ENCODE measurements at places on chromosomes 11 and 22. TPM values are rescaled to one million over a fixed set of nuclear protein-coding genes. Genes with fewer than 3 reads are reported as not detected.

GRCh38 chr11:102950622-102951081 lies 4.9 kb downstream of the MMP13 start:
- no peak for DNase-seq
- no peak overlapping the region for H3K4me3 ChIP-seq
- no peak overlapping the region for H3K27ac ChIP-seq
- H3K36me3 ChIP-seq: no peaks in the 10 kb centered on the region

- no peaks in the 10 kb centered on the region for H3K4me1 ChIP-seq
- DNase-seq: no peak
- no peaks in the 10 kb centered on the region for H3K36me3 ChIP-seq
Measured at GRCh38 chr11:73667891-73668290, 21.5 kb downstream of the PLEKHB1 start.

- H3K27ac ChIP-seq: no peak overlapping the region
- no peaks in the 10 kb centered on the region for H3K4me1 ChIP-seq
- no peak overlapping the region for H3K4me3 ChIP-seq
Measured at GRCh38 chr22:28269277-28269676, 350.2 kb upstream of the PITPNB start.

GRCh38 chr22:29115682-29116288 lies 43.0 kb downstream of the KREMEN1 start:
- H3K27ac ChIP-seq: no peak overlapping the region
- no peak overlapping the region for H3K4me3 ChIP-seq
- no peaks in the 10 kb centered on the region for H3K36me3 ChIP-seq
- H3K4me1 ChIP-seq: no peaks in the 10 kb centered on the region

DNA sequence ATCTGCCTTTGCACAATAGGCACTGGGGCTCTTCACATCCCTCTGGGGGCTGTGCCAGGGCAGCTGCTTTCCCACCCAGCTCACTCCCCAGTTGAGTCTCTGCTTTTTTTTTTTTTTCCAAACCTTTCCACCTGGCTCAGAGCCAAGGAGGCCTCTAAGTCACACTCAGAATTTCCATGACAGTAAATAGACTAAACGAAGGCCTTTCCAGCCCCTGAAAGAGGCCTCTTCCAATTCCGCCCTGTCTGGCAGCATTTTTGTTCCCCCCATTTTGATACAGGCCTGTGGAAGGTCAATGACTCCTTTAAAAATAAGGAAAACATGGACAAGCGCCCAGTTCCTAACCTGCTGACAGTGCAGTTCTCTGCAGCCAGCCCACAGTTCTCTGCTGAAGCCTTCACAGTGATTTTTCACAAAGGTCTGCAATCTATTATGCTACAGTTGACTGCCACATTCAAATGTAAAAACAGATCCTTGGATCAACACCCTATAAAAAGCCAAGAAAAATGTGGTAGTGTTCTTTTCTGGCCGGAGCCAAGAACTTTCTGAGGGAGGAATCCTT lies 107.5 kb upstream of the SESN3 start:
- H3K27me3 ChIP-seq: no peaks in the 10 kb centered on the region
- H3K36me3 ChIP-seq: no peaks in the 10 kb centered on the region
- H3K4me3 ChIP-seq: no peak overlapping the region
- peak; percentile 39 for DNase-seq
- peak overlapping the region; percentile 71 for H3K27ac ChIP-seq
- H3K4me1 ChIP-seq: peaks cover 19% of the 10 kb centered on the region

GRCh38 chr22:35995348-35995747 lies 33.3 kb downstream of the RBFOX2 start:
- DNase-seq: no peak
- no peak overlapping the region for H3K27ac ChIP-seq
- no peaks in the 10 kb centered on the region for H3K36me3 ChIP-seq

GRCh38 chr11:96147186-96147585 lies 195.8 kb downstream of the MAML2 start:
- no peaks in the 10 kb centered on the region for H3K27me3 ChIP-seq

DNA sequence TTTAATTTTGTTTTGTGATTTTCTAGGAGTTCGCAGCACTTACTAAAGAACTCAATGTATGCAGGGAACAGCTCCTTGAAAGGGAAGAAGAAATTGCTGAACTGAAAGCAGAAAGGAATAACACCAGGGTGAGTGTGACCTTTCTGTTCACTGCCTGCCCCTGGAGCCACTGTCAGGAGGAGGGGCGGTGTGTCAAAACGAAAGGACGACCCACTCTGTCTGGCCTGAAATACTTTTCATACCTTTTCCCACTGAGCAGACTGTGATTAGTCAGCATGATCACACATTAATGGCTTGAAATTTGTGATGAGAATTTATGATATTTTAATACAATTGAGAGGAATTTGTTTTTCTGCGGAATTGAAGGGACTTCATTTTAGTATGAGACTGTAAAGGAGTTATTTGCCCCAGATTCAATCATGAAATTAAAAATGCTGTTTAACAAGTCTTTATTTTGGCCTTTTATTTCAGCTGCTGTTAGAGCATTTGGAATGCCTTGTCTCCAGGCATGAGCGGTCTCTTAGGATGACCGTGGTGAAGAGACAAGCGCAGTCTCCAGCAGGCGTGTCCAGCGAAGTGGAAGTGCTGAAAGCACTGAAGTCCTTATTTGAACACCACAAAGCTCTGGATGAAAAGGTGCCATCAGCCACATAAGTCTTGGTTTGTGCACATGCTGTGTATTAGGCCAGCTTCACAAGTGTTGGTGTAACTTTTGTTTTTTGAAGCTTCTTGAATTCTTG lies 54.1 kb downstream of the PPFIA1 start:
- H3K4me3 ChIP-seq: no peak overlapping the region
- no peak overlapping the region for H3K27ac ChIP-seq
- no peaks in the 10 kb centered on the region for H3K36me3 ChIP-seq
- no peaks in the 10 kb centered on the region for H3K4me1 ChIP-seq
- no peak for DNase-seq

- H3K36me3 ChIP-seq: peaks cover 3% of the 10 kb centered on the region
- H3K4me1 ChIP-seq: peaks cover 4% of the 10 kb centered on the region
- no peaks in the 10 kb centered on the region for H3K27me3 ChIP-seq
- H3K4me3 ChIP-seq: no peak overlapping the region
Measured at GRCh38 chr11:45983471-45983845, 61.0 kb downstream of the LARGE2 start.

DNA sequence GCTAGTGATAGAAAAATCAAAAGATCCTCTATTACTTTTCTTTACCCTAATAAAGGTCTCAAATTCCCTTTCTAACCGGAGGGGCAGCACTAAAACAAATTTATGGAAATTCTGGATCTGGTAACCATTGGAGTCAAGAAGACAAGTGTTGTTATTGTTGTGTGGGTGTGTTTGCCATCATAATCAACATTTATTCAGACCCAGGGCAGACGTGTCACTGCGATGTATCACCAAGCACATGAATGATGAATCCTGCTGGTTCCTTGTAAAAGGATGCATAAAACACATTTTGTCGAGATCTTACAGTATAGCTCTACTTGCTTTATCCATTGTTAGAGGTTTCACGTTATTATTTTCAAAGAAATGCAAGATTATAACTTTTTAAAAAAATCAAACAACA lies 12.1 kb upstream of the FJX1 start:
- H3K27ac ChIP-seq: no peak overlapping the region
- no peak overlapping the region for H3K4me3 ChIP-seq
- H3K27me3 ChIP-seq: no peaks in the 10 kb centered on the region
- DNase-seq: no peak
- H3K4me1 ChIP-seq: no peaks in the 10 kb centered on the region

- no peak overlapping the region for H3K27ac ChIP-seq
- H3K4me3 ChIP-seq: no peak overlapping the region
Measured at GRCh38 chr11:122155765-122156527, 39.9 kb upstream of the BLID start.

DNA sequence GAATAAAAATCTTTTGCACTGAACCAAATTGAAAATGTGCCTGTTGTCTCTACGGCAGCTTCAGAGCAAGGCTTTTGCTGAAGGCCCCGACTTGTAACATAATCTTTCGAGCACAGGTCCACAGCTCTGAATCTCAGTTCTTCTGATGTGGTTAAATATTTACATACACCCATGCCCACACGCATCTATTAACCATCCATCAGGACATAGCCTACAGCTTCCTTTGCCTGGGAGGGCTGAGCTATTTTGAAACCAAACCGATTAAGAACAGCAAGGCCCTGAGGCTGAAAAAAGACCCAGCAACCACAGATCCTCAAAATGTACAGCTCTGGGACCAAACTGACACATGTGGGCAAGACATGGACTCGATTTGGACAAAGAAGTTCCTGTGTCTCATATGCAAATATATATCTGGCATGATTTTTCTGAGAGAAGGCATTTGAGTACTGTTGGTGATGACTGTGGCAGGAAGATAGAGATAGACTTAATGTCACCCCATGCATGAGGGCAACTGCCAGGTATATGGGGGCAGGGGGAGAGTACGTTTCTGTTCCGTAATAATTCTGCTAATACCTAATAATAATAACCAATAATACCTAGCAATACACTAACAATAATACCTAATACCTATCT lies 322.7 kb upstream of the PLET1 start:
- no peak for DNase-seq
- no peaks in the 10 kb centered on the region for H3K4me1 ChIP-seq
- no peaks in the 10 kb centered on the region for H3K36me3 ChIP-seq
- H3K4me3 ChIP-seq: no peak overlapping the region
- no peaks in the 10 kb centered on the region for H3K27me3 ChIP-seq

DNA sequence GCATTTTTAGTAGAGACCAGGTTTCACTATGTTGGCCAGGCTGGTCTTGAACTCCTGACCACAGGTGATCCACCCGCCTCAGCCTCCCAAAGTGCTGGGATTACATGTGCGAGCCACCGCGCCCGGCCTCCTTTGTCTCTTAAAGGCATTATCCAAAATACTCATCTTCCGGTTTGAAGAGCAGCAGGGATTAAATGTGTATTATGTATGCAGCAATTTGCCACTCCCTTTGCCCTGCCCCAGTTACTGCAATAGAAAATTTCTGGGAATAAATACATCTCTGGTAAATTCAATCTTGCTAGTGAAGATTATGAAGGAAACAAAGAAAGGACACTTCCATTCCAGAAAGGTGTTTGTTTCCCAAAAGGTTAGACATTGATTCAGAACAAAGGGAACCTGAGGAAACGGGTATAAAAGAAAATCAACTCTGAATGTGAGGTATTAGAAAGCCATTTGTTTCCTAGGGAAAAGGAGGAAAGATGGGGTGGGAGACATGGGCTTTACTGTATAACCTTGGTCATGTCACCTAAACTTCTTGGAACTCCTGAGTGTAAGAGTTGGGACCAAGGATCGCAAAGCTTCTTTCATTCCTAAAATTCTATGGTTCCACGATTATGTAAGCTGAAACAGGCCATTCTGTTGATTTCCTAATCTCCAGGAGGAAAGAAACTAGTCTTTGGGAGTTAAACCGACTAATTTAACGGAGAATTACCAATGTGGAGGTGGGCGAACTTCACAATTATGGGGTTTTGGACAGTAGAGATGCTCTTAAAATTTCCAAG lies 959 bp upstream of the HIPK3 start:
- H3K4me1 ChIP-seq: peaks cover 24% of the 10 kb centered on the region
- peak overlapping the region; percentile 100 for H3K27ac ChIP-seq
- no peaks in the 10 kb centered on the region for H3K36me3 ChIP-seq
- H3K27me3 ChIP-seq: no peaks in the 10 kb centered on the region
- H3K4me3 ChIP-seq: peak overlapping the region; percentile 22
- DNase-seq: no peak

DNA sequence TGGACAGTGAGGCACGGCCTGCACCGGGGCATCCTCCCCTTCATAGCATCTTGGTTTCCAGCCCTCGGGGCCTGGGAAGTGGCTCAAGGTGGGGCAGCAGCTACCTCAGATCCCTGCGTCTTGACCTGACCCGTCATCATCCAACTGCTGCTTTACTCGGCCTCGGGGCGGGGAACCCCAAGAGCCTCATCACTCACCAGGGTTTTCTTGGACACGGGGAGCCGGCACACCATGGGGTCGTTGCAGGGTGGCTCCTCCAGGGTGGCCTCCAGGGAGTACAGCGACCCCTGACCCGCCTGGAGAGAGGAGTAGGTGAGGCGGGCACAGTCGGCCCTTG lies 651 bp downstream of the CTSF start:
- no peak for DNase-seq
- peaks cover 15% of the 10 kb centered on the region for H3K4me1 ChIP-seq
- H3K4me3 ChIP-seq: no peak overlapping the region
- H3K27me3 ChIP-seq: no peaks in the 10 kb centered on the region
- H3K36me3 ChIP-seq: no peaks in the 10 kb centered on the region

DNA sequence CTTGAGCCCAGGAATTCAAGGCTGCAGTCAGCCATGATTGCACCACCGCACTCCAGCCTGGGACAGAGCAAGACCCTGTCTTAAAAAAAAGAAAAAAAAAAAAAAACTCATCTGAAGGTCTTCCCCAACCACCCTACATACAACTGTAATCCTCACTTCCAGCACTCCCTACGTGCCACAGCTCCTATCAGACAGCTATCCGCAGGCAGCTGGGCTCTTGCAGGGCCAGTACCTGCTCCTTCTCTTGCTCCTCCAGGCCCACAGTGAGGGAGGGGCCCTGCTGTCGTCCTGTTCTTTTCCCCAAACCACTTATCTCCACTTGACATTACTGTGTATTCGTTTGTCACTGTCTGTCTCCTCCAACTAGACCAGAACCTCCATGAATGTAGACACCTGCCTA lies 156.1 kb upstream of the NECTIN1 start:
- H3K36me3 ChIP-seq: no peaks in the 10 kb centered on the region
- H3K27me3 ChIP-seq: no peaks in the 10 kb centered on the region
- no peak overlapping the region for H3K27ac ChIP-seq
- H3K4me3 ChIP-seq: no peak overlapping the region
- DNase-seq: no peak
- no peaks in the 10 kb centered on the region for H3K4me1 ChIP-seq

- no peak overlapping the region for H3K4me3 ChIP-seq
- no peaks in the 10 kb centered on the region for H3K36me3 ChIP-seq
- no peak for DNase-seq
Measured at GRCh38 chr11:130645164-130645842, 196.9 kb downstream of the ADAMTS15 start.

PTPMT1 gene
- total RNA-seq: 52.4 TPM

GGT1 gene
- 45.4 TPM for total RNA-seq

BTBD18 gene
- not detected for total RNA-seq

SAA4 gene
- total RNA-seq: not detected

ARHGAP20 gene
- 1.3 TPM for total RNA-seq

FGF3 gene
- total RNA-seq: not detected

NXPE4 gene
- not detected for total RNA-seq

LUZP2 gene
- 1.6 TPM for total RNA-seq

TECTA gene
- under 0.01 TPM for total RNA-seq

CD81 gene
- 332 TPM for total RNA-seq

SHISA8 gene
- not detected for total RNA-seq
